HFFc6 (cell line): ENCODE measurements at places on chromosomes 12 and 14.

GRCh38 chr14:55518391-55518790 is 61.6 kb upstream of the KTN1 start:
- no peak overlapping the region for H3K4me3 ChIP-seq
- H3K4me1 ChIP-seq: peaks cover 16% of the 10 kb centered on the region
- peaks cover 10% of the 10 kb centered on the region for H3K27me3 ChIP-seq

- DNase-seq: no peak
- H3K36me3 ChIP-seq: no peaks in the 10 kb centered on the region
- H3K27me3 ChIP-seq: no peaks in the 10 kb centered on the region
These were observed 7.6 kb downstream of the ZBTB42 start for GRCh38 chr14:104808456-104808855.

DNA sequence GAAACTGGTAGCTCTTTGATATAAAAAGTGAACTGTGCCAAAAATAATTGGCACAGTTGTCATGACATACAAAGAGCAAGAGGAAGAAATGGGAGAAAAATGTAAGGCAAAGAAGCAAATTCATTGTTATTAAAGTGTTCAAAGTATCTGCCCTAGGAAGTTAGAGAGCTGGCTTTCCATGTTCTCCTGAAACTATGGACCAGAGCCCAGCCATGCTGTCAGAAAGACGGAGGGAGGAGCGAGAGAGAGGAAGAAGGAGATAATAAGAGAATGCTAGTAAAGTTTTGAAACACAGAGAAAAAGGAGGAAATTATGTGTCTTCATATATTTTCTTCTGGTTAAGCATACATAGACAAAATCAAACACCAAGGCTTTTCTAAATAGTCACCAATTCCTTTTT is 78.1 kb upstream of the PELI2 start:
- H3K4me1 ChIP-seq: no peaks in the 10 kb centered on the region
- no peak overlapping the region for H3K4me3 ChIP-seq
- H3K36me3 ChIP-seq: no peaks in the 10 kb centered on the region

DNA sequence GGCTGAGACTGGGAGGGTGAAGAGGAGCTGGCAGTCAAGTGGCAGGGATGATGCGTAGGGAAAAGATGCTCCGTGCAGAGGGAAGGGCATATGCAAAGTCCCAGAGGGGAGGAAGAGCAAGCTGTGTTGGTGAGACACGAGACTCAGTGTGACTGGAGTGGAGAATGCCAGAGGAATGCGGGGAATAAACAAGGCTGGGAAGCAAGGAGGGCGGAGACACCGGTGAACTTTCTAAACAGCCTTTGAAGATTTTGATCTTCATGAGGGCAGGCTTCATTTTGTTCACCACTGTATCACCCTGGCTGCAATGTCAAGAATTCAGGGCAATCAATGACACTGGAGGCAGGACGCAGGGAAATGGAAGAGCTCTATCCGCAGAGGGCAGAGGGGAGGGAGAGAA is 535.8 kb downstream of the FUT8 start:
- no peak overlapping the region for H3K27ac ChIP-seq
- H3K27me3 ChIP-seq: peaks cover 15% of the 10 kb centered on the region
- no peak overlapping the region for H3K4me3 ChIP-seq
- no peak for DNase-seq

GRCh38 chr12:63917864-63918799 is 73.6 kb downstream of the SRGAP1 start:
- H3K27ac ChIP-seq: peak overlapping the region; percentile 97
- H3K36me3 ChIP-seq: peaks cover 29% of the 10 kb centered on the region
- peaks cover 97% of the 10 kb centered on the region for H3K4me1 ChIP-seq
- H3K27me3 ChIP-seq: peaks cover 2% of the 10 kb centered on the region
- H3K4me3 ChIP-seq: peak overlapping the region; percentile 79
